ENCODE measurements at places on chromosomes 2 and 18.

DNA sequence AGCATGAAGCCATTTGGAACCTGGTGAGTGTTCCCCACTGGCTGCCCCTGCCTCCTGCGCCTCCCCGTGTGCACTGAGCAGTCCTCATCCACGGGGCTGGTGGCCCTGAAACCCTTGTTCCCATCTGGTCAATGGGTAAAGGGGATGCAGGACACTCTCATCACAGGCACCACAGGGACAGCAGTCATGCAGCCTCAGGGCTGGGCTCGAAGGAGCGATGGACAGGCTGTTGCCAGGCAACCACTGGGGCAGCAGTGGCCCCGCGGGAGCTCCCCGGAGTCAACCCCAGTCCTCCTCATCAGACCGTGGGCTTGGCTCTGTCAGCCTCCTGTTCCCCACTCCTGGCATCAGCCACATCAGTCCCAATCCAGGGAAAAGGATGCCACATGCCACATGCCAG is 509.5 kb downstream of the EIPR1 start:
- no peak for DNase-seq

GRCh38 chr2:43569921-43570320 is 25.9 kb downstream of the THADA start:
- DNase-seq, result no peak

DNA sequence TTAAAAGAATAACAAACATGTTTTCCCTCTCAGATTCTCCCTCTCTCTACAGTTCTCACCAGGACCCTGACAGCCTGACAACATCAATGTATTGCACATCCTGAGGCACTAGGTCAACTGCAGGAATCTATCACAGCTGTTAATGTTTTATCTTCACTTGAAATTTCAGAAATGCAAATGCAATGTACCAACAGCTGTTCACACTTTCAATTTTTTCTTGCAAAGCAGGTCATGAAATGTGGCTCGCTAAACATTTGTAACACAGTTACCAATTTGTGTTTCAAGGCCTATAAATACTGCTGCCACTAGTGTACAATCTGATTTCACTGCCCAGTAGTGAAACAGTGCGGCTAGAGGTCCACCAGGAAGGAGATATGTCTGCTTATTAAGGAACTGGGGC is 147.8 kb downstream of the EXOC6B start:
- DNase-seq, result no peak

- DNase-seq, result no peak
These were observed 240.5 kb upstream of the ID2 start for GRCh38 chr2:8441371-8441770.

DNA sequence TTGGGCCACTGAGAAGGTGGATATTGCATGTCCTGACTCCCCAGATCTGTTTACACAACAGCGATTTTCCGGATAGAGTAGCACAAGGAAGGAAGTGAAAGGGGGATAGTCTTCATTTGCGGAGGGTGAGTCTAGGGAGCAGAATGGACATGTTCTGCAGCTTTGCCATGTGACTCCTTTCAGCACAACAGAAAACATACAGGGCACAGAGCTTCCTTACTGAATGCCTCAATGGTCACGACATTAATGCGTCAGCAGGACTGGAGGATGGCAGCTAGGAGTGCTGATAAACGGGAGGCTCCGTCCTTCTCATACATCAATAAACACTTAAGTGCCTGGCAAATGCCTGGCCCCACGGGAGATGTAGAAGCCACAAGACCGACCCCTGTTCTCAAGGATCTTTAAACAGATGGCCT is 163.0 kb downstream of the FAM210A start:
- DNase-seq, result no peak

DNA sequence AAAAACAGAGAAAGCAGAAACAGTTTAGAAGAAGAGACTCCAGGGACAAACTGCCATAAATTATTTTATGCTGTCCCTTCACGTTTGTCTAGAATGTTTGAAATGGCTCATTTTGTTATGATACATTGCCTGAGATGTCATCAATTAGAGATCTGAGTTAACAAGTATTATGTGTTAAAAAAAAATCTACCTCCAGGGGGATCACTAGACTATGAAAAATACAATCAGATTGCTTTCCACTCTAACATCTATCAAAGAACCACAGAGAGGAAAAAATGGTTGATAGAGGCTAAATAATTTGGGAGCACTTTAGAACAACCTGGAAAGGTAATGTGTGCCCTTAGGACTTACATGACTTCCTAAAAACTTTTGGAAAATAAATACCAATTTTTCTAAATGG is 103.8 kb upstream of the CCDC150 start:
- DNase-seq, result no peak

GRCh38 chr2:234905547-234906265 is 46.1 kb upstream of the SH3BP4 start:
- no peak for DNase-seq

DNA sequence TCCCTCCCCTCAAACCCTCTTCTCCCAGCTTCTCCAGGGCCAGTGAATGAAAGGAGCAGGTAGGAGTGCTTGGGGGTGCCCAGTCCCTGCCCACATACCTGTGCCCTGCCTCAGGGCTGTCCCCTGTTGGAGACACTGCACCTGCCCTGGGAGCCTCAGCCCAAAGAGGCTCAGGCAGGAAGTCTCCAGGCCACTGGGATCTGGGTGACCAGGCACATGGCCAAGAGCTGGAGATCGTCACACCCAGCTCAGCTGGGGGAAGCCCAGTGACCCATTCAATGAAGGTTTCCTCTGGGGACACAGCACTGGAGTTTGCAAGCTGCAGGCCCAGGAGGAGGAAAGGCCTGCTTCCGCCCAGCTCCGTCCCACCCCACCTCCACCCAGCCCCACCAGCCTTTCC is 156.4 kb downstream of the ZFP36L2 start:
- no peak for DNase-seq

DNA sequence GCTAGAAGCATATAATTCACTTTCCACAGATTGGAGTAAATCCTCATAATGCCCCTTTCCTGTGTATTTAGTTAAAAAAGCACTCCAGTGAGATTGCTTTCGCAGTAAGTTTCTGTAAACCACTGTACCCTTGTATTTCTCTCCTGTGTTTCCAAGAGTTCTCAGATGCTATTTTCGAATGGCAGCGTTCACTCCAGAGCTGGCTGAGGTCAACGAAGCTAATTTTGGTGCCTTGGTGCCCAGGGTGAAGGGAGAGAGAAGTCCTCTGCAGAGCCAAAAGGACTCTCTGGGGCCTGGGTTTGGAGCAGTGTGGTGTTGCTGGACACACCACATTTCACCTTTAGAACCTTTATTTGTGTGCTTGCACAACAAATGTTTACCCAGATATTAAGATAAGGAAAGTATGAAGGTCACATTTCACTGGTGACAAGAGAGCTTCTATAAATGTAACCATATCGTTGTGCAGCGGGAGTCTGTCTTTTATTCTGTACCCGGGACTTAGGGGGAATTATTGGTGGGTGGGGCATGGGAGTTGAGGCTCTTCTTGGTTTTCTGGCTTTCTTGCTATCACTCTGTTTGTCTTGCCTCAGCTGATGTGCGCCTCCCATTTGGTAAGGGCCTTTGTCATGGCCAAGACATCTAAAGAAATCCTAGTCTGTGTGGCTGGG is 9.9 kb downstream of the EPAS1 start:
- no peak for DNase-seq

- no peak for DNase-seq
These were observed 302.7 kb upstream of the TNP1 start for GRCh38 chr2:217162533-217162932.

GRCh38 chr2:105582952-105583660 is 161.6 kb upstream of the NCK2 start:
- DNase-seq, result no peak

DNA sequence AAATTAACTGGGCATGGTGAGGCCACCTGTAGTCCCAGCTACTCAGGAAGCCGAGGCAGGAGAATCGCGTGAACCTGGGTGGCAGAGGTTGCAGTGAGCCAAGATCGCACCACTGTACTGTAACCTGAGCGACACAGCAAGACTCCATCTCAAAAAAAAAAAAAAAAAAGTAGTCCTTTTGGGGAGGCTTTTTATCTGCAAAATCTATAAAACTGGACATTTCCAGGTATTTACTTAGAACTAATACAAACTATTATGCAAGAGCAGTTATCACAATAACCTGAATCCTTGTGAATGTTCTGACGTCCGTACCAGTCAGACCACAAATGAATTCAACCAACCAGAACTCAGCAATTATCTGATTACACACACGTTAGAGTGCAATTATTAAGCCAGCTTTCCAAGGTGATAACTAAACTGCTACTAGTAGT is 8.8 kb upstream of the RAPH1 start:
- no peak for DNase-seq

DNA sequence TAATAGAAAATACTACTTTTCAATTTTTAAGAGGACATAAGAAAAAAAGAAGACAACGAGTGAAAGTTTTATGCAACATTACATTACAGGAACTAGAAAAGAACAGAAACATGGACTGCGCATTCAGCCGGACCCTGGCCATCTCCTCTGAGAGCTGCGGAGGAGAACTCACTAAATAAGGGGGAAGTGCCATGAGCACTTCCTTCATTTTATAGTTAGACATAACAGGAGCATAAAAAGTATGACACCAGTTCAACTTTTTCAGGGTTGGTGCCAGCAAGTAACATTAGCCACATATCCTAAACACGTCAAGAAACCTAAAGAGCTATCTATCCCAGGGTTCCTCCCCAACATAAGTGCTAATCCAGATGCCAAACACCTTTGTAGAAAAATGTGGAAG is 78.0 kb upstream of the SERTAD2 start:
- DNase-seq, result no peak

GRCh38 chr2:222848862-222849261 is 12.0 kb upstream of the ACSL3 start:
- DNase-seq, result no peak

- DNase-seq, result no peak
These were observed 5.7 kb downstream of the CDC42EP3 start for GRCh38 chr2:37665604-37666362.
